ENCODE measurements at places on chromosomes 6 and 20.

DNA sequence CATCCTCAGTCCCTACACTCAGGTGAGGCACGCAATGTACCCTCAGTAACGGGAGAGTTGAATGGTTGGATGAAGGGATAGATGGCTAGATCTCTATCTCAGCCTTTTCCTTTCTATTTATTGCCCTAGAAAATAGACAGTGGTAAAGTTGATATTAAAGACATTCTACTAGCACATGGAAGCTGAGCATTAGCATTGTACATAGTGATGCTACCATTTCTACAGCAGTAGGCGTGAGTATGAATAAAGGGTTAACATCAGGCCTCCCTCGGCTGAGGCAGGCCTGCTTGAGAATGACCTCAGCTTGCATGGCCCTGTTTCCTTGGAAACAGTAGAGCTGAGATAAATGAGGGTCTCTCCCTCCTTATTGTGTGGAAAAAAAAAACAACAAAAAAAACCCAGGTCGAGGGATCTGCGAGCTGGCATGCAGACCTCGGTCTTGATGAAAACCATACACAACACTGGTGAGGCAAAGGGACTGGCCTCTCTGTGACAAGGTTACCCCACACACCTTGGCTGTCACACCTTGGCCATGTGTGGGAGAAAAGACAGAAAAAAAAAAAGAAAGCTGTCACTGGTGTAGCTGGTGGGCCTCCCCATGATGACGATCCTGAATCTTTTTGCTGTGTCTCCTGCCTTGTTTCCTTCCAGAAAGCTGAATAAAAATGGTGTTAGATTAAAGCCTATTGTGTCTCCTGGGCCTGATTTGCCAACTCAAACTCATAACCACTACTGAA lies 160.0 kb downstream of the HACE1 start:
- no peak for DNase-seq

GRCh38 chr20:49280463-49281058 lies 2.7 kb upstream of the ZNFX1 start:
- no peak for DNase-seq

DNA sequence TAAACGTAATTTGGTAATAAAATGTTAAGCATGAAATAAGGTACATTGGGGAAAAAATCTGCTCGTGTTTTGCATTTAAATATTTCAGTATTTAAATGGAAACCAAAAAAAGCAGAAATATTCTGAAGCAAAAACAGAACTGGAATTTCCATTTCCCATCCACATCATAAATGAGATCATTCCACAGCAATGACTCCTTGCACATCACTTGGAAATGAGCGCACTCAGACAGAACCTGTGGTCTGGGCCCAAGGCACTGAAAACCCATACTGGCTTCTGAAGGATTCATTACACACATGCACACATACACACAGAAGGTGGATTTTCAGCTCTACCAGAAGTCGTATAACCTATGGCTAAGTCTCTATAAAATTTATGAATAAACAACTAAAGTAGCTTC lies 174.8 kb downstream of the IBTK start:
- DNase-seq, result no peak

DNA sequence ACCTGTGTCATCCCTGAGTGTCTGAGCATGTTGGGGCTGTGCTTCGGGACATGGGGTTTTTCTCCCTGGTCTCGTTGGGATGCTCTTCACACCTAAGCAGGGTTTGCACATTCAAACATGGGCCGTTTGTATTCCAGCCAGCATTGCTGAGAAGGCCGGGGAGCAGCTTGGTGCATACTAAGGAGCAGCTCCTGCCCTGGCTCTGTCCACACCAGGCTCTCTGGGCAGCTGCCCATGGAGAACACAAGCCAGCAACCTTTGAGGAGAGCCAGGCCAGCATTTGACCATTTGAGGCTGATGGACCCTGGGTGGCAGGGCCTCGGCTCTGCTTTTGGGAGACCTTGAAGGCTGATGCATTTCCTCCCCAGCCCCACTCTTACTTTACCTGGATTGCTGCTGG lies 92.1 kb downstream of the PHACTR3 start:
- no peak for DNase-seq

DNA sequence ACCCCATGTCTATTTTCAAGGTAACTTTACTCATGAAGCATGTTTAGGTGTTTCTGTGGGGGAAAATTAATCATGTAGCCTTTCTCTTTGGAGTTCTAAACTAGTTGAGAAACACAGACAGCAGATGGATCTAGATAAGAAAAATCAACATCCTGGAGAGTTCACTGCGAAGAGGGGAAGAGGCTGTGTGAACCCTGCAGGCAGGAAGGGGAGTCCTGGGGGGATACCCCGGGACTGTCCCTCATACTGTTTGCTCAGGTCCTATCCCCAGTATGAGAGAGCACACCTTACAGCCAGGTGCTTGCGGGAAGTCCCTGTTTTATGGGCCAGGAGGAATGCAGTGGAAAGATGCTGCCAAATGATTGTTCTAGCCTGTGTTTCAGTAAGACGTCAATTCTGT lies 32.7 kb downstream of the CHMP4B start:
- DNase-seq, result peak; percentile 45

Data from NCI-H146 (cell line).